ENCODE measurements at places on chromosomes 12 and 14.

GRCh38 chr12:122860040-122860853, 25.0 kb downstream of the HIP1R start:
- peak; percentile 84 for DNase-seq

DNA sequence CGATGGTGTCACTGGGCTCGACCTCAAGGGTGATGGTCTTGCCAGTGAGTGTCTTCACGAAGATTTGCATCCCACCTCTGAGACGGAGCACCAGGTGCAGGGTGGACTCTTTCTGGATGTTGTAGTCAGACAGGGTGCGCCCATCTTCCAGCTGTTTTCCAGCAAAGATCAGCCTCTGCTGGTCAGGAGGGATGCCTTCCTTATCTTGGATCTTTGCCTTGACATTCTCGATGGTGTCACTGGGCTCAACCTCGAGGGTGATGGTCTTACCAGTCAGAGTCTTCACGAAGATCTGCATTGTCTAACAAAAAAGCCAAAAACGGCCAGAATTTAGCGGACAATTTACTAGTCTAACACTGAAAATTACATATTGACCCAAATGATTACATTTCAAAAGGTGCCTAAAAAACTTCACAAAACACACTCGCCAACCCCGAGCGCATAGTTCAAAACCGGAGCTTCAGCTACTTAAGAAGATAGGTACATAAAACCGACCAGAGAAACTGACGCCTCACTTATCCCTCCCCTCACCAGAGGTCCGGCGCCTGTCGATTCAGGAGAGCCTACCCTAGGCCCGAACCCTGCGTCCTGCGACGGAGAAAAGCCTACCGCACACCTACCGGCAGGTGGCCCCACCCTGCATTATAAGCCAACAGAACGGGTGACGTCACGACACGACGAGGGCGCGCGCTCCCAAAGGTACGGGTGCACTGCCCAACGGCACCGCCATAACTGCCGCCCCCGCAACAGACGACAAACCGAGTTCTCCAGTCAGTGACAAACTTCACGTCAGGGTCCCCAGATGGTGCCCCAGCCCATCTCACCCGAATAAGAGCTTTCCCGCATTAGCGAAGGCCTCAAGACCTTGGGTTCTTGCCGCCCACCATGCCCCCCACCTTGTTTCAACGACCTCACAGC, 717 bp downstream of the UBC start:
- peak; percentile 83 for DNase-seq

GRCh38 chr14:93302688-93303581, 29.9 kb downstream of the BTBD7 start:
- no peak for DNase-seq

DNA sequence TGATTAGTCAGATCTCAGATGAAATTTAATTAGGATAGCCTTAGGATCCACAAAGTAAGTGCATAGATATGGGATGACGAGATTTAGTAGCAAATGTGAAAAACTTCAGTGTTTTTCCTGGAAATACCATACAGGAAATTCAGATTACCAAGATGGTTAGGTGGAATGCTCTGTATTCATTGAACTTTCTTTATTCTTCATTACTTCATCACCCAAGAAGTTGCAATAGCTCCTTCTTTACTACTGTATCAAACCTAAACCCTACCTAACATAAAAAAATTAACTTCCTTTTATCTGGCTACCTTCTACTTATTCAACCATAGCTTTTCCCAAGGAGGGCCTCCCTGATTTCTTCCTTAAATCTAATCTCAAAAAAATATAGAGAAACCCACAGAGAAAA, 100.4 kb downstream of the TTC6 start:
- no peak for DNase-seq

DNA sequence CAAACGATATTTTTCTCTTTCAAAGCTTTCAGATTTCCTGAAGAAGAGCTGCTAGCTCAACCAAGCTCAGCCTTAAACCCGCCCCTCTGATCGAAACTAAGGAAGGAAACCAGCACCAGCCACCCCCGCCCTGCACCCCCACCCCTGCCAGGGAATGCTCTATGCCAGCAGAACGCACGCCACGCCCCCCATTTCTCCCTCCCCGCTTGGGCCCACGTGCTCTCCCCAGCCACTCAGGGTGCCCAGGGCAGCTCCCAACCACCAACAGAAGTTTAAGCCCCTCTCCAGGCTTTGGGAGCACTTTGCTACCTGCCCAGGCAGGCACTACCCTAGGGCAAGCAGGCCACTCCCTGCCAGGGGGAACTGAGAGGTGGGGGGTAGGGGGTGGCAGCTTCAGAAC, 18.8 kb upstream of the KRT78 start:
- peak; percentile 64 for DNase-seq

- no peak for DNase-seq
Observed at GRCh38 chr14:71597955-71598660, 334.1 kb upstream of the RGS6 start.

GRCh38 chr14:100049220-100049619, 16.0 kb upstream of the EVL start:
- DNase-seq: no peak

DNA sequence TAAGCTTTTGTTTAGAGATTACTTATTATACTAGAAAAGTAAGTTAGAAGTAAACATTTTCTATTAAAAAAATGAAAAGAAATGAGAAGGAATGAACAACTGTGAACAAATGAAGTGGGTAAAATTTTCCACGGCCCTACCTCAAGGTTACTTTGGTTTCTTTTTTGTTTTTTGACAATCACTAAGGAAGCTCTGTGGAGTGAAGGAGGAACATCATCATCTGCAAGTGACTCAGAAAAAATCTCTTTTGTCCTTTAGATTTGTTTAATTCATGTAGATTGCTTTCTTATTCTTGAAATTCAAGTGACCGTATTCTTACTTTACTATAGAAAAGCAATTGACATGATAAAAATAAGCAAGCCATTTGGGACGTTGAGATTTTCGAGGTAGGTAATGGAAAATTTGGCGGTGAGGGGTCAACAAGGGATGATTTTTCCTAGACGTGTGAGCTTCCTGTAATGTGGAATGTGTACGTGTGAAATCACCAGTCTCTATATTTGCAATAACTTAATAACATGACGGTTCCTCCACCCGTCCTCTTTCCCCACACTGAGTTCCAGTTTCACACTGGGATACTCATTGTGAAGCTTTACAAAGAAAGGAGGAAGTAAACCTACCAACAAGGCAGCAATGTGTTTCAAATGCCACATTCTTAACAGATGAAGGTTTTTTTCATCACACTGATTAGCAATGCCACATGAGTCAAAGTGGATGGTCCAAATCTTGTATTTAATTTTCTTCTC, 62.3 kb upstream of the EGLN3 start:
- DNase-seq: no peak

DNA sequence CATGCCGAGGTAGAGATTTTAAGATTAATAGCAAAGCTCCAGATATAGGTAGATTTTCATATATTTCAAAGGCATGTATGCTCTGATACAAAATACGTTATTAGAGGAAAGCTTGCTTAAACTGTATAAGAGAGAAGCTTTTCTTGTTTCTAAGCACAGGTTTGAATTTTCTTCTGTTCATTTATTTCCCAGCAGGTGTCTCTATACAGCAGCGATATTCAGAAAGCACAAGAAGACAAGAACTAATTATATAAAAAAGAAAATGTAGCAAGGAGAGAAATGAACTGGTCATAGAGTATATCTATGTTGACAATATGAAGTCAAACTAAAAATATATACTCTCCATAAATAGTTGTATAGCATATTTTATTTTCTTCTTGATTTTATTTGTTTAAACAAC, 307.4 kb upstream of the NOVA1 start:
- DNase-seq: no peak

GRCh38 chr12:49809381-49809905, 18.8 kb downstream of the NCKAP5L start:
- peak; percentile 52 for DNase-seq

DNA sequence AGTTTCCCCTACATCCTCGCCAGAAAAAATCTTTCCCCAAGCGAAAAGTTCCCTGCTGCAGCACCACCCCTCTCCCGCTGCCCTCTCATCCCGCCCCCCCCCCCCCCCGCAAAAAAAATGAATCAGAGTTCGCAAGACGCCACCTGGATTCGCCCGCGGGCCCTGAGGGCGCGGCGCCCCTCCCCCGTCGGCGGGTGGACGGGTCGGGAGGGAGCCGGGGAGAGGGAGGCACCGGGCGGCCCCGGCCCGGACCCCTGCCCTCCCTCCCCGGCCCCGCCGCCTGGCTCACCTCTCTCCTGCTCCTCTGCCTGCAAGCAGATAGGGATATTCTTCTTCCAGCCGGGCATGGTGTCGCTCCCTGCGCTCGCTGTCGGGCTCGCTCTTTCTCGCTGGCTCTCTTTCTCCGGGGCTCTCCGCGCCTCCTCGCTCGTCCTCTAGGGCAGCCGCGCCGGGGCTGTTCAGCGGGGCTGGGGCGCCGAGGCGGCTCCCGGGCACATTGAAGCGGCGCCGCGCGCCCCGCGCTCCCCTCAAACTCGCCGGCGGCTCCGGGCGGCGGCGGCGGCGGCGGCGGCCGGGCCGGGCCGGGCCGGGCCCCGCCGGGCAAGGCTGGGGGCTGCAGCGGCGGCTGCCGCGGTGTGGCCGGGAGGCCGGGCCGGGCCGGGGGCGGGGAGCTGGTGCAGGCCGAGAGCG, 200.3 kb upstream of the CAND1 start:
- no peak for DNase-seq
